ENCODE measurements at places on chromosomes 13 and 19.
A peak's percentile ranks its signal among the peaks of the same experiment; 100 is the strongest.

GRCh38 chr19:40283414-40284250, 1.5 kb downstream of the AKT2 start:
- DNase-seq = no peak

DNA sequence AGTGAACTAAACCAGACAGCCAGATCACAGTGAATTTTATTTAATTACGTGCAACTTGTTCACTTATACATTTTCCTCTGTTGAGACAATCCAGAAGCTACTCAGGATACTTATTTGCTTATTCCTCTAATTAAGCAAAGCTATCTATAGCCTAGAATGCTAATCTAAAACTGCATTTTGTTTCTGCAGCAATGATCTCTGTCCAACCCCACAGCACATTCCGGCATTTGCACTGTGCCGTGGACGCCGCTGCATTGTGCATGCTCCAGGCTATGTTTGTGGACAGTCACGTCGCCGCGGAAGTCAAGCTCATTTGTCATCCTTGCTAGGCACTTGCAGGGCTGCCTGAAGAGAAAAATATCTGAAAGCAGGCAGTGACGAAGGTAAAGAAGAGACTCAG, 406.9 kb downstream of the RFC3 start:
- no peak for DNase-seq

- DNase-seq = no peak
Measured at GRCh38 chr19:5129691-5130090, 160.8 kb downstream of the KDM4B start.

- DNase-seq = no peak
Measured at GRCh38 chr13:98819382-98820010, 67.0 kb upstream of the SLC15A1 start.

- DNase-seq = no peak
Measured at GRCh38 chr13:42603571-42603970, 29.6 kb downstream of the TNFSF11 start.

GRCh38 chr19:50514346-50515167, 844 bp upstream of the ASPDH start:
- DNase-seq = no peak

DNA sequence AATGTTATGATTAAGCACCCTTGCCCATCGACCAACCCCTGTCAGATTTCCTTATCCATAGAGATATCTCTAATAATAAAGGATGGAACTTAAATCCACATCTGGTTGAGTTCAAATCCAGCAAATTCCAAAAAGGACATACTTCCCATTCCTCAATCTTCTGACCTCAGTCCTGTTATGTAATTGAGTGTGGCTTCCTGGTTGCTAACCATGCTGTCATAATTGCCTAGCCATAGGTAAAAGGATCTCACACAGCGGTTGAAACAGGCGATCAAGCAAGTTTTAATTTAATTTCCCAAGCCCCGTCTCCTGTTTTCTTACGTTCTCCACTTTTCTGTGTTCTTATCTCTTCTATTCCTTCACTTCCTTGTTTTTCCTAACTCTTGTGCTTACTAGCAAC, 550.3 kb downstream of the GPC6 start:
- no peak for DNase-seq

DNA sequence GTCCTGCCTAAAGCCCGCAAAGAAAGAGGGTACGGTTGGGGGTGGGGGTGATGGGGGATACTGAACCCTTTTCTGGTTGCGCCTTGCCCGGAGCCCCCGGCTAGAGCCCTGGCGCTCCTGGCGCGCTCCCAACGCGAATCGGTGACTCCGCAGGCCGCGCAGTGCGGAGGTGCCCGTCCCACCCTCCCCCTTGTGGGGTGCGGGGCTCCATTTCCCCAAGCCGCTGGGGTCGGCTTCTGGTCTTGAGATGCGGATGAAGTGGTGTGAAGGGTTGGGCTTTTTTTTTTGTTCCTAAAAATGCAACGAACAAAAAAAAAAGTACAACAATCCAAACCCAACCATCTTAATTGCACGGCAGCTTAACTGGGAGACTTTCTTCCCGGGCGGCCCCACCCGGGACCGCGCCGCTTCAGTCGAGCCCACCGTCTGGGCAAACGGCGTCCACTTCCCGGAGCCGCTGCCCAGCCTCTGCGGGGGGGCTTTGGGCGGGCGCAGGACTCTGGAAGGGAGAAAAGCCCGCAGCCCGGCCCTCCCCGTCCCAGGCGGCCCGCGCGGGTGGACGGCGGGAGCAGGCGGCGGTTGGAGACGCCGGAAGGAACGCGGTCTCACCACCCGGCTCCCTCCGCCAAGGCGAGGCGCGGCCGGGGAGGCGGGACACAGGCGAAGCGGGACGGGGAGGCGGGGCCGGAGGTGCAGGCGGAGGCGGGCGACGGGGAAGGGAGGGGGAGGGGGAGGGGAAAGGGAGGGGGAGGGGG, 504 bp upstream of the TRIM13 start:
- peak; percentile 83 for DNase-seq

- DNase-seq = peak; percentile 71
Measured at GRCh38 chr13:98445340-98446233, 131.3 kb downstream of the STK24 start.

GRCh38 chr13:71219698-71220415, 647.1 kb downstream of the DACH1 start:
- no peak for DNase-seq

DNA sequence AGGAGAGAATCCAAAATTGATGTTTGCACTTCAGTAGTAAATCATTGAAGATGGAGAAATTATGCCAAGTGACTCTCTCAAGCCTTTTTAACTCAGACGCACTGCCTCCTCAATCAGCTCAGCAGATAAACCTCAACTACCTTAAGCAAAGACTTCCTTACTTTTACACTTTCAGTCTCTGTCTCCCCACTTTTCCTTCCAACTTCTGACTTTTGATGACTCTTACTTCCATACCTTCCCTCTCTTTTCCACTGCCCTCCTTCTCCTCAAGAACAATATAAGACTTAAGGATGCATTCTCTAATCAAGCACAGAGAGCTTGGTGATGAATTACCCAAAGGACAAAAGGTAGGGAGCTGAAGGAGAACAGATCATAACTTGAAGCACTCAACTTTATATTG, 4.8 kb upstream of the DACH1 start:
- DNase-seq = no peak

DNA sequence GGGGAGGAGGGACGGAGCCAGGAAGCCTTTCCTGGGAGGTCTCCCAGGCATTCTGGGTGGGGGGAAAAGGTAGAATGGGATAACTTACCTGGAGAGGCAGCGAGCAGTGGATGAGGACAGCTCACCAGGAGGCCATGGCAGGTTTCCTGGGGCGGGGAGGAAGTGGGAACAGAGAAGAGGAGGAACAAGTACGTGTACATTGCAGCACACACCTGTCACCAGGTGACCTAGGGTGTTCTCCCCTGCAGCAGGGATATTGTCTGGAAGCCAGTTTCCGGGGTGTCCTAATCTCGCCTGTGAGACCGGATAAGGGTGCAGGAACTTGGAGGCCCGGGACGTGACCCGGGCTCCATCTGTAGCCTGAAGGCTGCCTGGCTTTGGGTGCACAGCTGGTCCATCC, at the start of gene FUT3:
Gene FUT3 (minus strand): TSS at position 148 of the 400 bp plus-strand sequence.
- DNase-seq = no peak

DNA sequence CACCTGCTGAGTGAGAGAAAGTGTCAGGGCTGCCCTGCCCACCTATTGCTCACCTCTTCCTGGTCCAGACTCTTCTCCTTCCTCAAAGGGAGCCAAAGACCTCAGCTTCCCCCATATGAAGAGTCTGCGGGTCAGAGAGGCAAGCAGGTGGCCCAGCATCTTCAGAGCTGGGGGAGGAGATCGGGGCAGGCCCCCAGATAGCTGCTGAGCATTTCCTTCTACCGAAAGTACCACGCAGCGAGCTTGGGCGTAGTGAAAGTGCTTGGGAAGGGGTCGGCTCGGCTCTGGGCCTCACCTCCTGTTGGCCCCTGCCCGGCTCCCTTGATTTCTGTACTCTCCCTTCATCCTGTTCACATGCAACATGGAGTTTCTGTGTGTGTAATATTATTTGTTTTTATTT, 12.2 kb upstream of the ZNF536 start:
- DNase-seq = no peak

- no peak for DNase-seq
Measured at GRCh38 chr13:27274631-27275030, 4.0 kb downstream of the RASL11A start.

- DNase-seq = no peak
Measured at GRCh38 chr13:72368031-72368430, 359.4 kb downstream of the MZT1 start.

GRCh38 chr19:51333836-51334460, 8.0 kb downstream of the VSIG10L start:
- no peak for DNase-seq

DNA sequence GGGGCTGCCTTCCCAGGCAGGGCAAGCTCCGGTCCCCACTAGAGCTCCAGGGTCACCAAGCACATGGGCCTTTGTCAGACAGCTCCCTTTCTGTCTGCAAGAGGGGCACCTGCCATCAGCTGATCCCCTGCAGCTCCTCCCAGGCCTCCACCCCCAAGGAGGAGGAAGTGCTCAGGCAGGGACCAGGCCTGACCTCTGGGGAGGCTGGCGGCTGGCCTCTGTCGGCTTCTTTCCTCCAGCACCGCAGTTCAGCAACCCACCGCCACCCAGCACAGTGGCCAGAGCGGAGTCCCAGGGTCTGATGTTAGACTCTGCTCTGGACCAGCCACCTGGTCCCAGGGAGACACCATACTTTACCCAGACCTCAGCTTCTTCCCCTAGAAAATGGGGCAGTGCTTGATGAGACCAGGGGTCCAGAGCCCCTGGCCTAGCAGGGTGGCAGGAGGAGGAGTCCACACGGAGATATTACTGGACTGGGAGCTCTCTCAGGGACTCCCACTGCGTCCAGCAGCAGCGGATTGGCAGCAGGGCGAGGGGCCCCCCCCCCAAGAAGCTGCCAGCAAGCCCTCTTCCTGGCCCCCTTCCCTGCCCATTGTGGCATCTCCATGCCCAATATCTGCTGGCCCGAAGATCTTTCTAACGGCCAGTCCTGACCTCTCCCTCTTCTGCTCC, 24.1 kb downstream of the NKPD1 start:
- DNase-seq = peak; percentile 56

- DNase-seq = no peak
Measured at GRCh38 chr13:33135097-33135496, 118.9 kb downstream of the KL start.

- no peak for DNase-seq
Measured at GRCh38 chr19:38978326-38978689, 2.8 kb upstream of the FBXO17 start.

- no peak for DNase-seq
Measured at GRCh38 chr13:76189882-76190519, 553.9 kb downstream of the LMO7 start.

GRCh38 chr13:34349091-34349722, 531.3 kb downstream of the RFC3 start:
- DNase-seq = no peak

- no peak for DNase-seq
Measured at GRCh38 chr13:100438059-100438788, 150.4 kb downstream of the GGACT start.

GRCh38 chr19:50486823-50487515, 10.3 kb upstream of the GARIN5A start:
- DNase-seq = peak; percentile 72

DNA sequence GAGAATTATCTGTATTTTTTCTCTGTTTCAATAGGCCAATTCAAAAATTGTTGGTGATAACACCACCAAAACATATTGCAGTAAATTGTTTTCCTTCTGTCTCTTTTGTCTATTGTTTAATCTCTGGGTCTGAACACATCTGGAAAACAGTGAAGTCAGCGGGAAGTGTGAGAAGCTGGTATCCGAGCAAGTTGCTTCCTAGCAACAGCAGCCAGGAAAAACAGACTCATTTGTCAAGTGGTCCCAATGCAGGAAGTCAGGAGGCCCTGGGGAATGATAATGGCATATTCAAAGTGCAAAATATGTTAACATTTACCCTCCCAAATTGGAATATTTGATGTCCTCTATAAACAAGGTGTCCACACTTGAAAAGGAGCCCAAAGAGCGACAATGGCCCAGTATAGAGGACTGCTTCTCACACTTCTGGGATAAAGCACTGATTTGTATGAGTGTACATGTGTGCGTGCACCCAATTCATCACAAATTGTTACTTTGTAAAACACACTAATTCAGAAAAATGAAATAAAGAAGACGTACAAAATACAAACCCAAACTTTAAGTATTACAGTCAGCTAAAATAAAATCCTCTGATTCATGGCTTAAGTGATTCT, 515.0 kb downstream of the TBC1D4 start:
- DNase-seq = no peak

- no peak for DNase-seq
Measured at GRCh38 chr13:108657519-108657918, 28.1 kb downstream of the MYO16 start.

- no peak for DNase-seq
Measured at GRCh38 chr19:54104998-54105715, 2.5 kb downstream of the NDUFA3 start.

DNA sequence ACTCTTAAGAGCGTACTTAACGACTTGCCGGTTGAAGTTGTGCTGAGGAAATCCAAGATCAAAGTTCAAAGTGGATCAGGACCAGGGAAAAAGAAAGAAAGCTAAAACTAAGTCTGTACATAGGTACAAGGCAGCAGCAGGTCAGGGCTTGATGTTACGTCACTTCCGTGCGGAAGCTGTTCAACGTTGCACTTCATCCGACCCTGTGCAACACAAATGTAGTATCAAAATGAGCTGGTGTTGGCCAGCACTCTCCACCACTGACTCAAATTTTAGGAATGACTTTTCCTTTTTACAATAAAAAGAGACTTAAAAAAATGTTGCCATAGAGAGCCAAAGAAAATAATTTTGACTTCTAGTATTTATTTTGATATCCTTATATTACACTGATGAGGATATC, 1315.4 kb downstream of the EFNB2 start:
- no peak for DNase-seq

- DNase-seq = no peak
Measured at GRCh38 chr13:99471221-99472121, 29.8 kb upstream of the TM9SF2 start.

DNA sequence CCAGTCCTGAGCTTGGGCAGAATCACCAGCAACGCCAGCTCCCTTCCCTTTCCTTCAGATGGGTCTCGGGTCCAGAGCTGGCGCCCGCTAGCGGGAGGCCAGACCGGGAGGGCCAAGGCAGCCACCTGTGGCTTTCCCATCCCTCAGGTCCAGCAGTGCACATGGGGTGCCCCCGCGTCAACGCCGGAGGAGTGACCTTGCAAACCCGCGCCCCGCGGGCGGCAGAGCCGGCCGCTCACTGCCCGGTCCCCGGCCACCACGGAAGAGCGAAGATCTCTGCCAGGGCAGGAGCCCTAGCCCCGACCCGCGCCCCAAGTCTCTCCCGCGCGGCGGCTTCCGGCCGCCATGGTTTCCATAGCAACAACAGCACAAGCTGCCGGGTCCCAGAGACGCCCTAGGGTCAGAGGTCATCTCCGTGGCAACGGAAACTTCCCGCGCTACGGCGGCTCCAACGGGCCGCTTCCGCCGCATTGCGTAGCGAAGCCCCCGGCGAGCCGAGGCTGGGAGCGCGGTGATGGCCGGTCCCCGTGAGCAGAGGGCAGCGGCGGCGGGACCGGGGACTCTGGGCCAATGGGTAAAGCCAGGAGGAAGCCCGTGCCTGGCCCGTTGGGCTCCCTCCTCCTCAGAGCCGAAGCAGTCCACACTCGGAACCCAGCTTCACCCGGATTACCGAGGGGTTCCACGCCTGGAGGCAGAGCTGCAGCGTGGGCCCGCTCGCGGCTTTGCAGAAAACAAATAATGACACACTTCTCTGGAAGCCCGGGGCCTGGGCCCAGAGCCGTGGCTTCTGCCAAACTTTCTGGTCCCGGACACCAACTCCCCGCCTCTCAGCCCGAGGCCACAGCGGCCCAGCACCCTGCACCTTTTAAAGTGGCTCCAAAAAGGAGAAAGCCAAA, 7.4 kb downstream of the FGF14 start:
- no peak for DNase-seq

- DNase-seq = no peak
Measured at GRCh38 chr13:53357582-53357981, 329.0 kb downstream of the OLFM4 start.
